ENCODE measurements at places on chromosomes 12 and 14.

- DNase-seq = no peak
Observed at GRCh38 chr14:76113691-76114090, 38.0 kb upstream of the GPATCH2L start.

DNA sequence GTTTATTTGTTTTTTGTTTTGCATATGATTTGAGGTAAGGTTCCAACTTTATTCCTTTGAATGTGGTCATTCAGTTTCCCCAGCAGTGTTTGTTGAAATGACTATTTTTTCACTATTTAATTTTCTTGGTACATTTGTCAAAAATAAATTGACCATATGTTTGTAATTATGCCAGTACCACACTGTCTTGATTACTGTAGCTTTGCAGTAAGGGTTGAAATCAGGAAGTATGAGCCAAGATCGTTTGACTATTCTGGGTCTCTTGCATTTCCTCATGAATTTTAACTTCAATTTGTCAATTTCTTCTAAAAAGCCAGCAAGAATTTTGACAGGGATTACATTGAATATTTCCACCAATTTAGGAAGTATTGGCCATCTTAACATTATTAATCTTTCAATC lies 199.3 kb upstream of the PPFIA2 start:
- no peak for DNase-seq

GRCh38 chr14:69493038-69493437 lies 8.5 kb downstream of the PLEKHD1 start:
- no peak for DNase-seq

DNA sequence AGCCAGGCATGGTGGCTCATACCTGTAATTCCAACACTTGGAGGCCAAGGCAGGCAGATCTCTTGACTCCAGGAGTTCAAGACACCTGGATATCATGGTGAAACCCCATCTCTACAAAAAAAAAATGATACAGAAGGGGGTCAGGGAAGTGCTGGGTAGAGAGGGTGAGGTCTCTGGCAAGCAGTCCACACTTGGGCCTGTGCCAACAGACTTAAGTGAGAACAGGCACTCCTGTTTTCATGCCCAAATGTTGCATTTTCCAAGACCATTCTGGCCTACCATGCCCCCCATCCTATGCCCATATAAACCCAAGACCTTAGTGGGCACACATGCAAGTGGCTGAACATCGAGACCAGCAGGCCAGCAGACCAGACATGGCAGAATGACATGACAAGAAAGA lies 16.0 kb upstream of the CMAS start:
- DNase-seq = no peak

- DNase-seq = no peak
Observed at GRCh38 chr12:45112306-45112705, 61.4 kb upstream of the DBX2 start.

DNA sequence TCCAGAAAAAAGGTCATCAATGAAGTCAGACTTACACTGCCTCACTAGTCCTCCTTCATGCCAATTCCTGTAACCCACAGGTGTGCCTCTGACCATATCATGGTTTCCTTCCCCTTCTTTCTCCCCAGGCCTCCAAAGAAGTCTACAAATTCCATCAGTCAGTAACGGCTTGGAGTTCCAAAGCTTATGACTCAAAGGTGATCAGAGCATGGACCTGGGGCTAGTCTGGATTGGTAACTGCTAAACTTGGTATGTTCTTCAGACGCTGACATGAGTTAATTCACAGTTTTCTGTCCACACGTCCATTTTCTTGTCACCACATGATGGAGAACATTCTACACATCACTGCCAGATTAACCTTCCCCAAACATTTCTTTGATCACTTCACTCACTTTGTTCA lies 560.4 kb downstream of the ETNK1 start:
- DNase-seq = no peak

- DNase-seq = no peak
Observed at GRCh38 chr14:104742586-104743455, 10.1 kb upstream of the SIVA1 start.

DNA sequence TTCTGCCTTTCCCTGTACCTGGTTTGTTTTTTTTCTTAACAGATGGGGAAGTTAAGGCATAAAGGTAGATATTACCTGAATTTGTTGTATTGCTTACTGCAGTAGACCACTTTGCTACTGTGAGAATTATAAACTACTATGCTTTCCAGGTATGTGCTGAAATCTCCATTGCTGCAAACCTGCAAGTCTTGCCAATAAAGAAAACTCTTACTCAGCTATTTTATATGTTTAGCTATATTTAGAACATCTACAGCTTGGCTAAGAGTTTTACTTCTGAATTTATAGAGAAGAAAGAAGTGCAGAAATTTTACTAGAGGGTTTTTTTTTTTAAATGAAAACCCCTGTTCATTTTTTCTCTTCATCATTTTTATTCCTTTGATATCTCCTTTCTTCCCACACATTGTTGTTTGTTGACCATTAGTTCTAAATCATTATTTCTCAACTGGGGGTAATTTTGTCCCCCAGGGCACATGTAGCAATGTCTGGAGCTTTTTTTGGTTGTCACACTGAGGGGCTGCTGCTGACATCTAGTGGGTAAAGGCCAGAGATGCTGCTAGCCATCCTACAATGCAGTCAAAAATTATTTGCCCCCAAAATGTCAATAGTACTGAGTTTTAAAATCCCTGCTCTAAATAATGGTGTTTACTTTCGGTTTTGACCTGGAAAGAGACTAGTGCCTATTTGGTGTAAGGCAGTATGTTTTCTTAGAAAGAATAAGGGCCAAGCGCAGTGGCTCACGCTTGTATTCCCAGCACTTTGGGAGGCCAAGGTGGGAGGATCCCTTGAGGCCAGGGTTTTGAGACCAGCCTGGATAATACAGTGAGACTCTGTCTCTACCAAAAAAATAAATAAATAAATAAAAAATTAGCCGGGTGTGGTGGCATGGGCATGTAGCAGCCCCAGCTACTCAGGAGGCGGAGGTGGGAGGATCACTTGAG lies 48.6 kb downstream of the PCNX1 start:
- no peak for DNase-seq

GRCh38 chr12:68793975-68794652 lies 13.9 kb upstream of the MDM2 start:
- no peak for DNase-seq

GRCh38 chr12:27400856-27401354 lies 45.6 kb upstream of the SMCO2 start:
- no peak for DNase-seq

- DNase-seq = no peak
Observed at GRCh38 chr14:24662753-24663152, 28.8 kb upstream of the GZMB start.

DNA sequence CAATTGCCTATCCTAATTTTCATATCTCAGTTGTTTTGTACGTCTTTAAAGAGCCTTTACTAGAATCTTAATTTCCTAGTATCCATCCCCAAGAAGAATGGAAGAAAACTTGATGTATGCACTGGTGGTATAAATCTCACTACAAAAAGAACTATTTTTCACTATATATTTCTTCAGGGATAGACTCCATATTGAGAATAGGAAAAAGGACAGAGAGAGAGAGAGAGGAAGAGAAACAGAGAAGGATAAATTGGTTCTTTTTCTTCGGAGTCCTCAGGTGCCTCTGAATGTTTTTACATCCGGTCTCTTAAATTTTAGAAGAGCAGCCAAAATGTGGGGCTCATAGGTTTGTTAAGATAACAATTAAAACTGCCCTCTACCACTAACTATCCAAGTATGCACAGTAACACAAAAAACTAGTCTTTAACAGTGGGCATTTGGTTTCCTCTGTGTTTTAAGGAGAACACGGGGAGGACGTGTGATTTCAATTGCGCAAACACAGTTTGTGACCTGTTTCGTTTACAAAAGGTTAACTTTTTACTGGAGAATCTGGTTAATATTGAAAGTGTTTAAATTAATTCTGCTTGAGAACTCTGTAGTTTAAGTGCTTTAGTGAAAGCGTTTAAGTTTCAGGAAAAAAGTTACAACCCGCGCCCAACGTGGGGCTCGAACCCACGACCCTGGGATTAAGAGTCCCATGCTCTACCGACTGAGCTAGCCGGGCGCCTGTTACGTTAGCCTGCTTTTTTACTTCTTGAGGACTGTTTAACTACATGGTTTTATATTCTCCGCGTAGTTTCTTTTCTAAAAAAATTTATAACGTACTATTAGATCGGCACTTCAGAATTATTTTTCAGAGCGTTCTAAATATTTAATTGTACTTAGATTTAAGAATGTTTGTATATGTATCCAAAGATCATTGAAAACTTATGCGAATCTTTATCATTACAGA lies 5.1 kb upstream of the PSMA3 start:
- peak; percentile 85 for DNase-seq

DNA sequence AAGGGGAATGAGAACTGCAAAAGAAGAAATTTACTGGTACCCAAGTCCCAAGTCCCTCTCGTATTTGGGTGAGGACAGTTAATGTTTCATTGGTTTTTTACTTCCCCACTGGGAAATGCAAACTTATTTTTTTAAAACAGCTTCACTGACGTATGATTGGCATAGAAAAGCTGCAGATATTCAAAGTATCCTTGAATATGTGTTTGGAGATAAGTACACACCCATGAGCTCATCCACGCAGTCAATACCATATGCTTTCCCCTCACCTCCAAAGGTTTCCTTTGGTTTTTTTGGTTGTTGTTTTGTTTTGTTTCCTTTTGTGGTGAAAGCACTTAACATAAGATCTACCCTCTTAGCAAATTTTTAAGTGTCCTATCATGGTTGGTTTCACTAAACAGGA lies 13.1 kb downstream of the TCTN2 start:
- DNase-seq = no peak

- no peak for DNase-seq
Observed at GRCh38 chr12:113795445-113795844, 170.7 kb downstream of the RBM19 start.

GRCh38 chr12:95599880-95600279 lies 48.6 kb upstream of the USP44 start:
- no peak for DNase-seq

GRCh38 chr12:20047901-20048300 lies 320.4 kb upstream of the PDE3A start:
- no peak for DNase-seq

DNA sequence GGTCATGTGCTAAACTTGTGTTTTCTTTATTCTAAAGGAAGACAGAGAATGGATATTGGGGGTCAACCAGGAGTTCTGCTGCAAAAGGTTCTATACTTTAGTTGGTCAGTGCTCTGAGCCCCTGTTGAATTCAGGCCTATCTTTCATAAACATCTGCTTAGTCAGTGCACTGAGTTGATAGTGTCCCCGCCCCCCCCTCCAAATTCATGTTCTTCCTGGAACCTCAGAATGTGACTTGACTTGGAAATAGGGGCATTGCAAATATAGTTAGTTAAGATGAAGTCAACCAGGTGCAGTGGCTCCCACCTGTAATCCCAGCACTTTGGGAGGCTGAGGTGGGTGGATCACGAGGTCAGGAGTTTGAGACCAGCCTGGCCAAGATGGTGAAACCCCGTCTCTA lies 23.3 kb downstream of the CHST11 start:
- no peak for DNase-seq

DNA sequence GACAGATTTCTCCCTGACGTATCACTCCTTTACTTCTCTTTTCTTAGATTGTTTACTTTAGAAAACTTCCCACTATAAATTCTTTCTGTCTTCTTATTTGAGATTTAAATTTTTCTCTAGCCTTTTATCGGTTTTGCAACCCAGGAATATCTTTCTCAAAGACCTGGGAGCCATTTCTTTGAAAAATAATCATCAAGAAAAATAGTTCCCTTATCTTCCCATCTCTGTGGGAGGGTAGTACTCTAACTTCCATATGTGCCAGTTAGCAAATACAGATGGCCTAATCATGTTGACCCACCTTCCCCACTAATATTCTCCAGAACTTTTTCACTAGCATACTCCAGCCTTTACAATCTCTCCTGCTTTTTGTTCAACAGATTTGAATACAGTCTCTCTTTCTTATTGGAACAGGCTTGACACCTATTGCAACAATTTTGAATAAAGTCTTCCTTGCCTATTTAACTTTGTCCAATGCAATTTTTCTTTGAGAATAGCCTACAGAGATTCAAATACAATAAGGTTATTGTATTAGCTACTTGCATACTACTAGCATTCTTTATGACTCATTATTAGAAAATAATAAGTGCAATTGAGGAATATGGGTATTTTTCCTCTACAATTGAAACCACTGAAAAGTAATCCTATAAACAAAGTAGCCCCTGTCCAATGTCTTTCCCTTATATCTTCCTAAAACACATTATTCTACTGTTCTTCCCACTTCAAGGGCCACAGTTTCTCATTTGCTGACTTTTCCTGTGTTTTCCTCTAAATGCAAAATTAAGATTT lies 27.4 kb upstream of the KLRB1 start:
- DNase-seq = no peak

- DNase-seq = no peak
Observed at GRCh38 chr12:14920475-14921126, 17.7 kb downstream of the ERP27 start.

DNA sequence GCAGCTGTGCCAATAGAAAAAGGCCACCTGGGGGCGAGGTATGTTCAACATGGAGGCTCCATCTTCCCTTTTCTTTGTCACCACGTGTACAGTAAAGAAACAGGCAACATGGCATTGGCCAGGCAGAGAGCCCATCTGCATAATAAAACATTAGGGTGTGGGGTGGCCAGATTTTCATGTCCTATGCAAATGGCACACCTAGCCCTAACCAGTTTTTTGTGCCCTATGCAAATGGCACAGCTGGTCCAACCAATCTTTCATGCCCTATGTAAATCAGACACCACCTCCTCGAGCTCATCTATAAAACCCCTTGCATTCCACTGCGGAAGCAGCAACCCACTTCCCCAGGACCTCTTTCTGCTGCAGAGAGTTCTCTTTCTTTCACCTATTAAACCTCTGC lies 149.1 kb upstream of the RGS6 start:
- DNase-seq = no peak

GRCh38 chr12:71216725-71217579 lies 59.2 kb upstream of the TSPAN8 start:
- DNase-seq = peak; percentile 36

- DNase-seq = no peak
Observed at GRCh38 chr12:22415342-22416309, 81.1 kb upstream of the ST8SIA1 start.

DNA sequence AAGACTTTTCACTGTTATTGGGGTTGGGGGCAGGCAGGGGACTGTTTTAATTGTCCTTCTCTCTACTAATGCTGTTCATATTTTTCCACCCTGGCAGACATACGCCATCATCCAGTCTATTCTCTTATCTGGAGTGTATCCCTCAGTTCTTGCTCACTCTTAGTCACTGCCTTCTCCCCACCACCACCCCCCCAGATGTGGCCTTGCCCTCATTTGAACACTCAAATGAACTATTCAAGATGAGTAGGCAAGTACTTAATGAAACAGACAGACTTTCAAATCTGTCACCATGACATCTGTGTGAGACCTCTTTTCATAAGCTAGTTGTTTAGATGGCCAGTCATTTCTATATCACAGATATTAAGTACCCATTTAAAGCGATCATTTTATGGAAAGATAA lies 10.1 kb downstream of the NUDT4 start:
- DNase-seq = no peak

- DNase-seq = no peak
Observed at GRCh38 chr14:72740966-72741825, 152.7 kb downstream of the DPF3 start.

GRCh38 chr12:53514628-53515290 lies 7.5 kb upstream of the NPFF start:
- no peak for DNase-seq

- DNase-seq = no peak
Observed at GRCh38 chr12:52615208-52615868, 3.0 kb downstream of the KRT73 start.

GRCh38 chr12:67070604-67071003 lies 198.6 kb upstream of the CAND1 start:
- no peak for DNase-seq
